ENCODE measurements at places on chromosomes 1 and 21.
A peak's percentile ranks its signal among the peaks of the same experiment; 100 is the strongest.

DNA sequence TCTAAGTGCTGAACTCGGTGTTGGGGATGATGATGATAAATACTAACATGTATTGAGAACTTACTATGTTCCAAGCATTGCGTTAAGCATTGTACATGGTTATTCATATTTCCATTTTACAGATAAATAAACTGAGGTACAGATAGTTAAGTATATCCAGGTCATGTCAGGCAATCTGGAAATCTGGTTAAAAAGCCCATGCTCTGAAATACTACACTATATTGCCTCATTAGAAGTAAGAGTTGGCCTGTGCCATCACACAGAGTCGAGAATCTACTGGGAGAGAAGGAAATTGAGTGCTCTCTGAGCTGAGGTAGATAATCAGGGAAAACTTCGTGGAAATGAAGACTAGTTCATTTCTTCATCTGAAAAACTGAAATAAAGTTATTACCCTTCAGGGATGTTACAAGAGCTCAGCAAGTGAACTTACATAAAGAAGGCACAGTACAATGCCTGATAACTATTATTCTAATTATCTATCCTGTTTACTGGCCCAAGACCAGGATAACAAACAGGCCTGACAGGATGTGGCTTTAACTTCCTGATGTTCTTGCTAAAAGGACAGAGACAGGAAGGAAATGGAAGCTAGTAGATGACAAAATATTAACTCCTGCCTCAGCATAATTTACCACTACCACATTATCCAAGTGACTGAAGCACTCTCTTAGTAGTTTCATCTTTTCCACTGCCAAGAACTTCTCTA, 85.6 kb downstream of the EPS15 start:
- no peaks in the 10 kb centered on the region for H3K4me1 ChIP-seq
- no peak overlapping the region for H3K4me3 ChIP-seq
- DNase-seq: no peak

DNA sequence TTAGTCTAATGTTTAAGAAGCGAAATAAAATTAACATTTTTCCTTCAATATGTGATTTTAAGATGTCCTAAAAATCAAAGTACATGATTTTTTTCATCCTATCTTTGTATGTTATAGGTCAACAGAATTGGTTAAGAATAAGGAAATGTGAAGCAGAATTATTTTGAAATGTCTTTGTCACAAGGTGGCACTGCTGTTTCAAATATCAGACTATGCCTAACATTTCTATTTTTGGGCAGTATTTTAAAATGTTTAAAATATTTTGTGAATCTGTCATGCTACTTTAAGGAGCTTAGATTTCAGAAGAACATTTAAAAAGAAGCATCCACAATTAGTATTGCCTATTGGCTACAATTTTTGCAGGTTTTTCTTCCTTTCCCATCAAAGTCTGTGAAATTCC, 38.7 kb downstream of the AMY1C start:
- H3K4me3 ChIP-seq: no peak overlapping the region
- peaks cover 5% of the 10 kb centered on the region for H3K4me1 ChIP-seq
- H3K27ac ChIP-seq: no peak overlapping the region
- H3K27me3 ChIP-seq: no peaks in the 10 kb centered on the region
- DNase-seq: no peak
- H3K36me3 ChIP-seq: no peaks in the 10 kb centered on the region

- H3K36me3 ChIP-seq: no peaks in the 10 kb centered on the region
- H3K27me3 ChIP-seq: no peaks in the 10 kb centered on the region
- no peak for DNase-seq
These were observed 81.0 kb upstream of the IVNS1ABP start for GRCh38 chr1:185398022-185398421.

DNA sequence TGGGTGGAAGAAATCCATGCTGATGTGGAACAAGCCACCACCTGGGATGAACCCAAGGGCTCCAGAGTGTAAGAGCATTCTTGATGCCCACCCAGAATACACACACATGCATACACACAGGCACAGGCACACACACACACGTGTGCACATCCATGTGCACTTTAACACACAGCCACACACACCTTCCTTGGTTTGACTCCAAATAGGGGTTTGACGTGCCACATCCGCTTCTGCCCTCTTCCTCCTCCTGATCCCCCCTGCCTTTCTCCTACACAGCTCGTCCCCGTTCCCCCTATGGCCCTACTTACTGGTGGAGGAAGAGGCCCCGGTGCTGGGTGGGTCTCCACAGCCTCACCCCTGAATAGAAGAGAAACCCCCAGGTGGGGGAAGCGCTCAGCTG, 16.0 kb downstream of the SPATA21 start:
- DNase-seq: no peak
- no peak overlapping the region for H3K27ac ChIP-seq
- no peaks in the 10 kb centered on the region for H3K4me1 ChIP-seq

DNA sequence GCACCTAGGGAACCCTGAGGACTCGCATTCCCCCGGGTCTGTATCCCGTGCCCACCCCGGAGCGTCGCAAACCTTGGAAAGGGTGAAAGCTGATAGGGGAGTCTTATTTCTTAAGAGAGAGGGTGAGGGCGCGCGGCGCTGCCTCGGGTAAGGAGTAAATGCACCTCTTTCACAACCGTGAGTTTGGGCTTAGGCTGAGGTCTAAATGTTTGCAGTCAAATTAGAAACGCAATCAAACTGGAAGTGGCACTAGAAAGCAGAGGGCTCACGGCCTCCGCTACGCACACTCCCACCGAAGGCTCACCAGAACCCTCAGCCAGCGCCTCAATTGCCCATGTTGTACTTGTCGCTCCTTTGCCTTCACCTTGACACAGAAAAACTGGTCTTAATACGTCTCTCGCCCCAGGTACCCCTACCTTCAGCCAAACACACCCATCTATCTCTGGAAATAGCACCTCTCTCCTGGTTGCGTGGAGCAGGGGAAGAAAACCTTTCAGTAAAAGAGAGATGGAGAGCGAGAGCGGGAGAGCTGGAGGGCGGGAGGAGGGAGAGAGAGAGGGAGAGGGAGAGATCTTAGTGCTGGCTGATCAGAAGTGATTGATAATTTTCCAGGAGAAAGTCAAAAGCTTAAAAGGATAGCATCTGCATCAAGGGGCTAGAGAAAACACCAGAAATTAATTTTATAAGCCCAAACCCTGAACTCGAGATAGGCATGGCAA, 1.7 kb upstream of the HLX start:
- no peaks in the 10 kb centered on the region for H3K36me3 ChIP-seq
- no peaks in the 10 kb centered on the region for H3K27me3 ChIP-seq
- H3K4me1 ChIP-seq: peaks cover 55% of the 10 kb centered on the region
- peak overlapping the region; percentile 95 for H3K27ac ChIP-seq
- H3K4me3 ChIP-seq: peak overlapping the region; percentile 97

DNA sequence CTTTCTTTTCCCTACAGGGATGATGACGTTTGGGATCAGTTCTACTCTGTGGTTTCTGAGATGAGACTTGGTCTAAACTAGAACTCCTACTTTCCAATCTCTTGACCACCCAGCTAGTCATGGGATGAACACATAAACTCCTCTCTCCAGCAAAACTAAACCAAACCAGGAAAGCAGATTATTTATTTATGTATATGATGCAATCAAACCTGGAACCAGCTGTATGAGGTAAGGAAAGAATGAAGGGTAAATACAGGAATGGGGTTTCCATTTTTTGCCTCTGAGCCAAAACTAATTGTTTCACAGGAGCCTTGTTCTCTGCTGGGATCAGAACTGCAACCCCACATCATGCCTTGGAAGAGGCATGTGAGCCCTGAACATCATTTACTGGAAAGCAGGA, 3.3 kb upstream of the AGT start:
- no peaks in the 10 kb centered on the region for H3K27me3 ChIP-seq
- DNase-seq: no peak
- no peak overlapping the region for H3K4me3 ChIP-seq
- no peaks in the 10 kb centered on the region for H3K4me1 ChIP-seq
- no peak overlapping the region for H3K27ac ChIP-seq

- H3K27me3 ChIP-seq: no peaks in the 10 kb centered on the region
- no peaks in the 10 kb centered on the region for H3K4me1 ChIP-seq
- H3K36me3 ChIP-seq: no peaks in the 10 kb centered on the region
- H3K4me3 ChIP-seq: no peak overlapping the region
- no peak for DNase-seq
- H3K27ac ChIP-seq: no peak overlapping the region
These were observed 22.4 kb upstream of the EPS15 start for GRCh38 chr1:51541313-51542050.

DNA sequence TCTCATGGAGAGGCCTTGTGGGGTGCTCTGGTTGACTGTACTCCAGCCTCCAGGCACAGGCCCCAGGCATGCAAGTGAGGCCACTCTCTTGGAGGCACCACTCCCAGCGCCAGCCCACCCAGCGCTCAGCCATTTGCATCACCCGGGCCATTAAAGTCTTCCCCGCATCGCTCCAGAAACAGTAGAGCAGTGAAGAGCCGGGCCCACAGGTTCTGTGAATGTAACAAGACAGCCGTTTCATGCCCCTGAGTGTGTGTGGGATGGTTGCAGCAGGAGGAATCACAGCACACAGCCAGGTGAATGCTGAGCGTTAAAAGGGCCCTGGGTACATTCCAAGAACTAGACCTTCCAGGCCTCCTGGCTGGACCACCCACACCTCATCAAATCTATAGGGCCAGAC, 19.0 kb upstream of the CD2 start:
- no peak for DNase-seq
- no peaks in the 10 kb centered on the region for H3K27me3 ChIP-seq
- H3K36me3 ChIP-seq: no peaks in the 10 kb centered on the region
- no peaks in the 10 kb centered on the region for H3K4me1 ChIP-seq

- H3K36me3 ChIP-seq: no peaks in the 10 kb centered on the region
- no peak overlapping the region for H3K27ac ChIP-seq
- DNase-seq: no peak
- no peak overlapping the region for H3K4me3 ChIP-seq
- H3K4me1 ChIP-seq: peaks cover 9% of the 10 kb centered on the region
These were observed 30.8 kb downstream of the ADAMTS1 start for GRCh38 chr21:26814386-26814785.

DNA sequence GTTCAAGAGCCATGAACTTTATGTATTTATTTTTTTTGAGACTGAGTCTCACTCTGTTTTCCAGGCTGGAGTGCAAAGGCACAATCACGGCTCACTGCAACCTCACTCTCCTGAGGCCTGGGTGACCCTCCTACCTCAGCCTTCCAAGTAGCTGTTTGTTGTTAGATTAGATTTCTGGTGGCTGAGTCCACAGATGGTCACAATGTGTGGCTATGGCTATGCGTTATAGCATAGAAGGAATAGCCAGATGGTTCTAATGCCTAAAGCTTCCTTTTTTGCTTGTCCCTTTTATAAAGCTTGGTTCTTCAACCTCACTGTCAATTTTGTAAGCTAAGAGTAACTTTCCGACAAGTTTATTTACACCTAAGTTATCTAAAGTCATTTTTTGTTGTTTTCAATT, 62.3 kb upstream of the FMN2 start:
- no peak overlapping the region for H3K27ac ChIP-seq
- no peak for DNase-seq
- no peaks in the 10 kb centered on the region for H3K4me1 ChIP-seq
- H3K27me3 ChIP-seq: no peaks in the 10 kb centered on the region

- H3K4me3 ChIP-seq: no peak overlapping the region
- H3K4me1 ChIP-seq: peaks cover 10% of the 10 kb centered on the region
- H3K27ac ChIP-seq: no peak overlapping the region
- H3K27me3 ChIP-seq: no peaks in the 10 kb centered on the region
- H3K36me3 ChIP-seq: no peaks in the 10 kb centered on the region
- DNase-seq: no peak
These were observed 11.8 kb downstream of the WNT4 start for GRCh38 chr1:22131062-22131461.

GRCh38 chr1:20366056-20366462, 75.4 kb downstream of the VWA5B1 start:
- H3K27me3 ChIP-seq: peaks cover 73% of the 10 kb centered on the region
- no peaks in the 10 kb centered on the region for H3K36me3 ChIP-seq
- peak; percentile 59 for DNase-seq
- no peak overlapping the region for H3K27ac ChIP-seq

GRCh38 chr1:53367503-53368313, 39.8 kb upstream of the LRP8 start:
- H3K4me3 ChIP-seq: no peak overlapping the region
- no peaks in the 10 kb centered on the region for H3K36me3 ChIP-seq
- no peak overlapping the region for H3K27ac ChIP-seq
- no peaks in the 10 kb centered on the region for H3K27me3 ChIP-seq
- H3K4me1 ChIP-seq: no peaks in the 10 kb centered on the region

DNA sequence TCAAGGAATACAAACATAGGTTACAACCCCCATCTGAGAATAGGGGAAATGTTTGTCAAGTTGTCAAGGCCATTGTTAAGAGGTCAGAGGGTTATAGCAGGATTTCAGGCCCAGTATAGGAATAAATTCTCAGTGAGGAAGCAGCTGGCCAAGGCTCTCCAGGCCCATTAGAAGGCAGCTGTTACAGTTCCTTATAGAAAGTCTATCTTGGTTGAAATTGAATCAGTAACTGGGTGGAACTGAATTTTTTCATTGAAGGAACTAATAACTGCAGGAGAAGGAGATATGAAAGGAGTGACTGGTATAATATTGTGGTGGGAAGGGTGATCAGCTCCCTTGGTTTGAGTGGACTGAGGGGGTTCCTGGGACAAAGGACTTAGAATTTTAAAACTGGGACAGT, 134.1 kb downstream of the CYYR1 start:
- H3K4me3 ChIP-seq: no peak overlapping the region
- DNase-seq: no peak
- H3K27ac ChIP-seq: no peak overlapping the region
- no peaks in the 10 kb centered on the region for H3K4me1 ChIP-seq
- no peaks in the 10 kb centered on the region for H3K27me3 ChIP-seq

- H3K36me3 ChIP-seq: peaks cover 50% of the 10 kb centered on the region
- H3K27me3 ChIP-seq: no peaks in the 10 kb centered on the region
- H3K27ac ChIP-seq: no peak overlapping the region
These were observed 11.5 kb downstream of the PFKFB2 start for GRCh38 chr1:207064561-207064960.

GRCh38 chr1:174797398-174797797, 202.3 kb upstream of the CACYBP start:
- no peak overlapping the region for H3K4me3 ChIP-seq
- no peaks in the 10 kb centered on the region for H3K36me3 ChIP-seq
- H3K27ac ChIP-seq: no peak overlapping the region
- DNase-seq: no peak
- H3K4me1 ChIP-seq: no peaks in the 10 kb centered on the region

GRCh38 chr1:113153116-113153803, 80.3 kb downstream of the LRIG2 start:
- H3K4me1 ChIP-seq: no peaks in the 10 kb centered on the region
- no peak overlapping the region for H3K4me3 ChIP-seq
- no peak for DNase-seq
- H3K27ac ChIP-seq: no peak overlapping the region
- H3K36me3 ChIP-seq: no peaks in the 10 kb centered on the region

- DNase-seq: no peak
- no peaks in the 10 kb centered on the region for H3K27me3 ChIP-seq
- no peaks in the 10 kb centered on the region for H3K4me1 ChIP-seq
- H3K36me3 ChIP-seq: no peaks in the 10 kb centered on the region
These were observed 200.2 kb downstream of the PDE4B start for GRCh38 chr1:65992831-65993271.

DNA sequence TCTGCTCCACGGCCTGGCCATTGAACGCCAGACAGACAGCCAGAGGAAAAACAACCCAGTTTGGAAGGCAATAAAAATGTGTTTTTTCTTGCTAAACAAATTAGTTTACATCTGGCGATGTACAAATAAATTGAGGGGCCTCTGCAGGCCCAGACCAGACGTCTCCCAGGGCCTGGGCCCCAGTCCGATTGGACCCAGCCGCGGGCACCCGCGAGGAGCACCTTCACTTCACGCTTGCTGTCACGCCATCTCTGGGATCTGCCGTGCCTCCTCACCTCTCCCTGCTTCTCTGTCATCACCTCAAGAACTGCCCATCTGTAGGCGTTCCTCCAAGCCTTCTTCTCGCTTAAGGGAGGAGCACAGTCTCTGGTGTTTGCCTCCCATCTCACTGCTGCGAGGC, 61.5 kb downstream of the GLIS1 start:
- no peaks in the 10 kb centered on the region for H3K36me3 ChIP-seq
- H3K27me3 ChIP-seq: peaks cover 6% of the 10 kb centered on the region
- H3K4me3 ChIP-seq: no peak overlapping the region
- H3K27ac ChIP-seq: no peak overlapping the region
- DNase-seq: no peak
